ENCODE measurements at places on chromosomes 1 and 21.
A peak's percentile ranks its signal among the peaks of the same experiment; 100 is the strongest.

DNA sequence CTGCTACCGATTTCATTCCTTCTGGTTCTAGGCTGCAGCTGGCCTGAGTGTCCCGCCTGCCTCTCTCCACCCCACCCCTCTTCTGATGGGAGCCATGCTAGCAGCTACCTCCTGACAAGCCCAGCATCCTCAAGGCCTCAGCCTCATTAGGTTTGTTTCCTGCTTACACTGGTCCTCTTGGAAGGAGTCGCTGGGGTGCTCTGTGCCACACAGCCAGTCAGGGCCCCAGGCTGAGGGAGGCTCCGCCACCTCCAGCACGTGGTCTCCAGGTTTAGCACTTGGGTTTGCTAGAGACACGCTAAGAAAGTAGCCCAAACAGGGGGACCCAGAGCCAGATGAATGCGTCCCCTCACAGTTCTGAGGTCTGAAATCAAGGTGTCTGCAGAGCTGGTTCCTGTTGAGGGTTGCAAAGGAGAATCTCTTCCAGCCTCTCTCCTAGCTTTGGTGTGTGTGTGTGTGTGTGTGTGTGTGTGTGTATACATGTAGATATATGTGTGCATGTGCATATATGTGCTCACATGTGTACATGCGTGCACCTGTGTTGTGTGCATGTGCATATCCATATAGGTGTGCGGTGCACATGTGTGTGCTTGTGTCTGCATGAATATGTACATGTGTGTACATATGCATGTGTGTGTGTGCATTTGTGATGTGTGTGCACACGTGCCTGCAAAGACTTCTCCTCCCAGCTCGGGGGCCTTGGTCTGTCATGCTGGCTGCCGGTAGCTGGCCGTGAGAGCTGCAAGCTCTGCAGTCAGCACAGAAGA, 301.1 kb upstream of the AJAP1 start:
- DNase-seq: no peak

DNA sequence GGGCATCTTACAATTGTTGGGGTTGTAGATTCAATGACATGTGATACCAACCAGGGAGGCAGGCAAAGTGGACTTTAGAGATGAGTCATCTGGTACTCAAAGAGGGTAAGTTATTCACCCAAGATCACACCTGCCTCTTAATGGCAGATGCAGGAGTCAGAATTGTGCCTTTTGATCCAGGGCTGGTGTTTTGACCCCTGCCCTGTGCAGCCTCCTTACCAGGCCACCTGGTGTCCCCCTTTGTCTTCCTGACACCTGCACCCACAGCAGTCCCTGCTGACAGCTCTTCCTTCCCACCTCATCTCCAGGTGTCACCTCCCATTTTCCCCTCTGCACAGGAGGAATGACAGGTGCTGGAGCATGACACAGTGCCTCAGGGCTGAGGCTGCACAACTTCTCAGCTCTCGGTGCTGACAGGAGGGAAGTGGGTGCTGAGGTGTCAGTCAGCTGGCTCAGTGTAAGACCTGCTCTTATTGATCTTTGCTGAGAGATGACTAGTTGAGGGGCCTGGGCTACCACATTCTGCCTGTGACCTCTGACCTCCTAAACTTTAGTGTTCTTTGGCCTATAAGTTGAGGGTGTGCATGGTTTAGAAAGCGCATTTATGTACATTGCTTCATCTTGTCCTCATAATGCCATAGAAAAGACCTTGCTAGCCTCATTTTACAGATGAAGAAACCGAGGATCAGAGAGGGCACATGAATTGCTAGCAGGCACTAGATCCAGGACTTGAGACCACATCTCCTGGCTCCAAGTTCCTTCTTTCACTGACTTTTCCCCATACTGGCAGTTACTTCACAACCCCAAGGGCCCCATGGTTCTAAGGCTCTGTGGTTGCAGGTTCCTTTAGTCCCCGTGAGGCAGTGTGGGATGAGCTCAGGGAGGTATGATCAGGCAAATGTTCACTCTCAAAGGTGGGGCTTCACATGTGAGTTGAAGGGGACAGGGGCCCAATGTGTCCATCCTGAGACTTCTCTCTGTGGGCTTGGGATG, 31.3 kb downstream of the CACNA1E start:
- no peak for DNase-seq

DNA sequence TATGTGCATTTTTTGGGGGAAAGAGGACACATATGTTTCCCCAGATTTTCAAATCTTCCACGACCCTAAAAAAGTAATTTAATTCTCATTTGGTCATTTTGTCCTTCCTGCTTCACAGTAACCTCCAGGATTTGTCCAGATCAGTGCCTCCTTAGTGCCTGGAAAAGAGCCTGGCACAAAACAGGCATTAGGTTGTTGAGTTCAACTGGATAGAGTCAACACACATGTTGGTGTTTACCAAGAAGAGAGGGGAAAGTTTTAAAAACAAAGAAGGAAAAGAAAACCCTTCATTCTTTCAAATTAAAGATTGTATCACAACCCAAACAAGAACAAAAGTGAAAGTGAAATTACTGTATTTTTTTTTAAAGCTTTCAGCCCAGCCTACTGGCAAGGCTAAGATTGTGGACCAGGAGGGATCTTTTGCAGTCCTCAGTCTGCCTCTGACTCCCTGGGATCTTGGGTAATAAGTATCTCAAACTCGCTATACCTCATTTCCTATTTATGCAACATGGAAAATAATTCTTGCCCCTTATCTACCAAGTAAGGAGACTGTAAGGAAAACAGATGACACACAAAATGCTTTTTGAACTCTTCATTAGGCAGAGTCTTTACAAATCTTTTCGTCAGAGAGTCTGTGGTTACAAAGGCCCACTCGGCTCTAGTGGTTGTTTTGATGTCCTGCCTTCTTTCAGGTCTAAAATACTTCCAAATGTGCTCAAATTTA, 57.8 kb downstream of the ZNF281 start:
- peak; percentile 7 for DNase-seq

DNA sequence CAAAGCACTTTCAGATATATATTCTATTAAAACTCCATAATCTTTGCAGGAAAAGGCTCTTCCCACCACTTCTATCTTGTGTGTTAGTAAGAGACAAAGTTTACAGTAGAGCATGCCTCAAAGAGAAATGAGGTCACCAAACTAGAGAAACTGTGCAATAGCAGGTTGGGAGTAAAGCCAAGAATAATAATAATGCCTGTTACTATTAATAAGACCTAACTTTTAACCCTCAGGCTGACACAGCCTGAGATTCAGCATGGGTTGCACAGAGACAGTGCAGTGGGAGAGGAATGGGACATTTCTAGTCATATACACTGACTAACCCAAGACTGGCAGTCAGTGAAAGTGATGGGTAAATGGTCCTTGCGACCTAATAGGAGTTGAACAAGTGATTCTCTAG, 320.2 kb upstream of the NFIA start:
- DNase-seq: no peak

- no peak for DNase-seq
Observed at GRCh38 chr1:225973158-225973557, 26.0 kb downstream of the SDE2 start.

- no peak for DNase-seq
Observed at GRCh38 chr1:32937061-32937460, 27.5 kb downstream of the RNF19B start.

DNA sequence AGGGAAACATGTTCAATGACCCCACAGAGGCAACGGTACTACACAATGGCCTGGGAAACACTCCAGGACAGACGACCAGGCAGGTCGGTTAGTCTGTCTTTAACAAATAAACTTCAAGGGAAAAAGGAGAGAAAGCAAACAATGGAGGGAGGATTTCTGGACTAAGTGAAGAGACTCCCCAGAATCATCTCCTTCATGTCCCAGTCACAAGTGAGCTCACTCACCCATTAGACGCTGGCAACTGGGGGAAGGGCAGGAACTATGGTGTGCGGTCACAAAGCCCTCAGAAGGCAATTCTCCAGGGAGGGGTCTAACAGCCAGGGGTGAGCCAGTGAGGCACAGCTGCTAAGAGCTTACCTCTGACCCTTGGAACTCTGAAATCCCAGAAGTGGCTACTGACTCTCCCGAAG, 55.7 kb upstream of the NADK start:
- DNase-seq: no peak

GRCh38 chr1:197063212-197063611, 3.8 kb downstream of the F13B start:
- DNase-seq: no peak

DNA sequence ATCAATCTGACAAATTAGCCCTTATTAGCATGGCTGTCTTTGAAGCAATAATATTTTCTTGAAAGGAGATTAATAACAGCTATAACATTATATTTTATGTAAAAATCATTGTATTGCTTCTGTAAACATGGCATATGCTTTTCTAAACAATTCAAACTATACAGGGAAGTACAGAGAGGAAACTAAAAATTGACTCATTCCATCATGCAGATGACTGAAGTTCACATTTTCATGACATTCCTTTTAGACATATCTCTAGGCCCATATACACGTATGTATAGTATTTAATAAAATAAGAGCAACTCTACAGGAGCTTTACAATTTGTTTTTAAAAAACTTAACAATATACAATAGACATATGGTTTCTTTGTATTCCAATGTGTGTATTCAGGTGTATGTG, 5.6 kb upstream of the DHCR24 start:
- no peak for DNase-seq

DNA sequence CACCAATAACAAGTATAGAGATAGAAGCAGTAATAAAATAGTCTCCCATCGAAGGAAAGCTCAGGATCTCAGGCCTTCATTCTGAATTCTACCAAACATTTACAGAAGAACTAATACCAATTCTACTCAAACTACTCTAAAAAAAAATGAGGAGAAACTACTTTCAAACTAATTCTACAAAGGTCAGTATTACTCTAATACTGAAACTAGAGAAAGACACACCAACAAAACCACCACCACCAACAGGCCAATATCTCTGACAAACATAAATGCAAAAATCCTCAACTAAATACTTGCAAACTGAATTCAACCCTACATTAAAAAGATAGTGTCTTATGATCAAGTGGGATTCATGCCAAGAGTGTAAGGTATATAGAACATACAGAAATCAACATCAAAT, 1078.4 kb downstream of the KCNT2 start:
- no peak for DNase-seq

Data from CD4-positive, alpha-beta T cell treated with Interleukin-6 at 100 ng/mL for 8 hours (primary cell).